A673 (cell line): ENCODE measurements at places on chromosomes 3 and 15.

GRCh38 chr15:69414701-69415167 is 585 bp downstream of the KIF23 start:
- DNase-seq: peak; percentile 57

DNA sequence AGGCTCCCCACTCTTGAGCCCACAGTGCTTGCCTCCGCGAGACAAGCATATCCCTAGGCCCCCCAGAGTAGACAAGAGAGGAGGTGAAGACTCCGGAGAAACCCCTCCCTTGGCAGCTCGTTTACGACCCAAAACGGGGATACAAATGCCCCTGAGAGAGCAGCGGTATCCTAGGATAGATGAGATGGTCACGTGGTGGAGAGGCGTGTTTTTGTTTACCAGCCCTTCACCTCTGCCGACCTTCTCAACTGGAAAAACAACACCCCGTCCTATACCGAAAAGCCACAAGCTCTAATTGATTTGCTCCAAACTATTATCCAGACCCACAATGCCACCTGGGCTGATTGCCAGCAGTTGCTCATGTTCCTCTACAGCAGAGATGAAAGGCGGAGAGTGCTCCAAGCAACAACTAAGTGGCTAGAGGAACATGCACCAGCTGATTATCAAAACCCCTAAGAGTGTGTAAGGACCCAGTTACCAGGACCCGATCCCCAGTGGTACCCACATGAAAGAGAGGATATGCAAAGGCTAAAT is 99.5 kb upstream of the OSBPL11 start:
- DNase-seq: no peak

DNA sequence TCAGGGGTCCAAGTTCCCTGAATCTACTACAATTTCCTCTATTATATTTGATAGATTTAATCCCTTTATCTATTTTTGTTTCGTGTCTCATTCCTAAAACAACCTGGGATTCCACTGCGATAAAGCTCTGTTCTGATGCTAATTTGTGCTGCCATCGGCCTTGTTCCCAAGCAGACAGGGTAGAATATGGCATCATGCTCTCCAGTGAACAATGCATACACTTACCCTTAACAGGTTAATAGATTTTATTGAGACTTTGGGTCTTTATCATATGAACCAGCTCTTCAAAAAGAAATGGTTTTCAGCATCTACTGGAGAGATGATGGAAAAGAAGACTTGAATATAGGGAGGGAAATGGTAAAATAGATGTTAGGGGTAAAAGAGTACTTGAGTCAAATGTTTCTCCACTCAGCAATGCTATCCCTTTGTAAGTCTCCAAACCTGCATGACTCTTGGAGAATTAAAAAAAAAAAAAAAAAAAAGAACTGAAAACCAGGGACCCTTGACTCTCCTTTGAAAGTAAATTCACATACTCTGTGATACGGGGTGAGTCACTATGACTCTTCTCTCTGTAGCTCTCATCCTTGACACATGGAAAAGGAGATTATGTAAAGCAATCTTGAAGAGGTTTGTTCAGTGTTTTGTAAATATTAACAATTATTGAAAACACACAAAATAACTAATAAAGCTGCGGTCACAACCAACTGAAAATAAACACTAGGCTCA is 268.8 kb downstream of the ZBTB20 start:
- peak; percentile 24 for DNase-seq

- DNase-seq: no peak
Measured at GRCh38 chr3:141230293-141230692, 1.3 kb upstream of the PXYLP1 start.

DNA sequence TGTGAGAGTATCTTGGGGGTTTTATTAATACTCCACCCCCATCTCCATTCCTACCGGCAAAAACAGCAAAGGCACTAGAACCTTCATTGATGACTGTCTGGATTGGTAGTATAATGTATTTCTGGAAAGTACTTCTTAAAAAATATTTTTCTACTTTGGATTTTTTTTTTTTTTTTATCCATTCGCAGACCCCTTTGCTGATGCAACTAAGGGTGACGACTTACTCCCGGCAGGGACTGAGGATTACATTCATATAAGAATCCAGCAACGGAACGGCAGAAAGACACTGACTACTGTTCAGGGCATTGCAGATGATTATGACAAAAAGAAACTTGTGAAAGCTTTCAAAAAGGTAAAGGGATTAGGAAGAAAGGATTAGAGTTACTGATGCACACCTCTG is 1.2 kb downstream of the EIF1B start:
- DNase-seq: no peak

DNA sequence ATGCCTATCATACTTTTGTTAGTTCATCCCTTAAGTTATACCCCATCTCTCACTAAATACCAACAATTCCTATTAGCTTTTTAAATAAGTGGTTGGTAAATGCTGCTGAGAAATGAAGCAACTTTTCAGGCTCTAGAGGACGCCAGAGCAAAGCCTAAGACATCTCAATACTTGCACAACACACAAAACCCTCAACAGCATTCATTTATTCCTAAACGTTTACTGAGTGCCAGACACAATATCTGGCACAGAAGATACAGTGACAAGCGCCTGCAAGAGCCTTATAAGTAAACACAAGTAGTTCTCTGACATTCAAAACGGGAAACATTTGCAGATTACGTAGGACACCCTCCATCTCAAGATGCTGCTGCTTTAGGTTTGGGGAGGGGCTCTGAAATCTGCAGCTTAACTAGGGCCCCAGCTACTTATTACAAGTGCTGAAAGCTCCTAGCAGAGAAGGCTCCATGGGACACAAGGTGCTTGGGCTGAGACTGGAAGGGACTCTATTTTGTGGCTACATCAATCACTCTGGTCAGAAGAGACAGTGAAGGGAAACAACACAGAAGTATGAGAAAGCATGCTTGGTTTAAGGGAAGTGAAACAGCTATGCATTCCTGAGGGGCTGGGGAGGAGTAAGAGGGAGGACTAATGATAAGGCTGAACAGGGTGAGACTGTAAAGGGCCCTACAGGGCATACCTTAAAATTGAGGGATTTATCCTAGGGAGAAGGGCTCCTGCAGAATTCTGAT is 311.3 kb downstream of the PLCL2 start:
- peak; percentile 10 for DNase-seq

DNA sequence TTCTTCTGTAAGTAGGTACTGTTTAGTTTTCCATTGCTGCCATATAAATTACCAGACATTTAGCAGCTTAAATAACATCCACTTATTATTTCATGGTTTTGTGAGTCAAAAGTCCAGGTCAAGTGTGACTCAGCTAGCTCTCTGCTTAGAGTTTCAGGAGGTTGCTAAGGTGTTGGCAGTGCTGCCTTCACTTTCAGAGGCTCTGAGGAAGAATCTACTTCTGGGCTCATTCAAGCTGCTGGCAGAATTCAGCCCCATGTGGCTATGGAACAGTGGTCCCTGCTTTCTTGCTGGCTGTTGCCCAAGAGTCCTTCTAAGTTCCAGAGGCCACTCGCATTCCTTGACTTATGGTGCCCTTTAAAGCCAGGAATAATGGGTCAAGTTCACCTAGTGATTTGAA is 4.5 kb downstream of the CFAP44 start:
- no peak for DNase-seq

GRCh38 chr3:194582196-194582905 is 50.9 kb downstream of the TMEM44 start:
- DNase-seq: no peak

DNA sequence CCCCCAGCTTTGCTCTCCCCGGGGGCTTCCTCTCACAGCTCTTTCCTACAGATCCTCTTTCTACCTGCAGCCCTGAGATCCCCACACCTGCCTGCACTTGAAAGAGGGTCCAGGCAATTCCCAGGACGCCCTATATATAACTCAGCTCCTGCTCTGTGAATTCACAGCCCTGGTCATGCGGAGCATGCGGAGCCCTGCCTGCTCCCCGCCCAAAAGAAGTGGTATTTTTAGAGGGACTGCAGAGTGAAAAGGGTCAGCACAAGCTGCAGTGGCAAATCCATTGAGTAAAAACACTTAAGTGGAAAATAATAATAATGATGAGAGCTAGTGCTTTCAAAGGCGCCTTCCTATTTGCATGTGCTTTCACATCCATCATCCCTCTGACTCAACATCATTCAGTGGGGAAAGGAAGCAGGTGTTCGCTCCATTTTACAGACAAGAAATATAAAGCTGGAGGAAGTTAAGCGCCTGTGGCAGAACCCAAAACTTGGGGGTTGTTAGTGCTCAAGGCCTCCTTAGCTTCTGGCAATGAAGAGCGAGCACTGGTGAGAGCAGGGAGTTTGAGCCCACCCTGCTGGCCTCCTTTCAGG is 76.3 kb upstream of the LIPC start:
- no peak for DNase-seq

- DNase-seq: no peak
Measured at GRCh38 chr3:42706721-42707619, 4.4 kb upstream of the HHATL start.

DNA sequence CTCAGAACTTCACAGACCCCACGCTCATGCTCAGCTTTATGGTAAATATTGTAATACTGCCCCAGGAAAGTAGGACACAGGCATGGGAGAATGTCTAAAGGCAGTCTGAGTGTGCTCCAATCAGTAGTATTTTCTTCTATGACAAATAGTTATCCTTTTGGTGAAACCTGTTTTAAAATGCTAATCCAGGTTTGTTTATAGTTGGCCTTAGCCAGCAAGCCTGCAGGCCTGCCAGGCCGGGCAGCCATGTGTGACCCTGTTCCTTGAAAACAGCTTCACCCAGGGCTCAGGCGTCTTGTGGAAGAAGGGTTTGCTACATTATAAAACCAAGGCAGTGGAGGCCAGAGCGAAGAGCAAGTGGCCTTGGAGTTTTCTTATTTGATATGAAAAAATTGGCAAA is 104.7 kb downstream of the SEMA6D start:
- DNase-seq: no peak

DNA sequence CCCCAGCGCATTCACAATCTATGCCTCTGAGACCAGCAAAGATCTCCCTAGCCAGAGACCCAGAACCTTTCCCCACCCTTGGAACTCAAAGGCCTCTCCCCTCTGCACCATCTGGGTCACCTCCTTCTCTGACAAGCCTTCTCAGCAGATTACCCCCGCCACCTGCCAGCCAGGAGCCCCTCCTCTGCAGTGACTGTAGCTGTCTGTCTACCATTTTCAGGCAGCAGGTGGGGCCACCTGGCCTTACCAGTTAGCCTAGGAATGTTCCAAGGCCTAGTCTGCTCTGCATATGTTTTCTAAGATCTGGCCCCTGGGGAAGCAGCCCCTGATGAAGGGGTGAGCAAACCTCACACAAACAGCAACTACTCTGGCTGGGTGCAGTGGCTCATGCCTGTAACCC is 2.4 kb downstream of the MYLK start:
- DNase-seq: no peak

DNA sequence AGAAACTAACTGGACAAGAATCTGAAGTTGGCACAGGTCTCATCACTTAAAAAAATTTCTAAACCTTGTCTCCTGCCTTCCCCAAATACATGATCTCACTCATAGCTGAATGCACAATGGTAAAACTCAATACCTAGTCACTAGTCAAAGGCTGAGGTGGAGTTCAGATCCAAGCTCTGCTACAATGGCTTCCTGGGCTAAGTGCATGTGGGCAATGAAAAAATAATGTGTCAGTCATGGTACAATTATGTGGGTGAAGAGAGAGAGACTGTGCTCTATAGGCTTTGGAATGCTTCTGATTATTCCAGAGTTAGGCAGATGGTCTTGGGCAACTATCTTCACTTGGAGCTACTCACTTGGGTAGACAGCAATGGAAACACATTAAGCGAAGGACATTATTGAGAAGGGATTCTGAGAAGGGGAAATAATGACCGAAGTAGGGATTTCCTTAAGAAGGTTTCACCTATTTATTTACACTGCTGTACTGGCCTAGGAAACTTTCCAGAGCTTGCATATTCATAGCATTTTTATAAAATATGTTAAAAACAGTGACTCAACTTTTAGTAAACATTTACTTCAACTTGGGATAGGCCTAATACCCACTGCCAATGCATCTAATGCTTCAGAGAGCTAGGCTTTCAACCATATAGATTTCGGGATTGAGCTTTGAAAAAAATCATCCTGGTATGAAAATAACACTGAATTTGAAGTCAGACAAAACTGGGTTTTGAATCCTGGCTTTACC is 58.7 kb upstream of the PLXND1 start:
- DNase-seq: peak; percentile 58

GRCh38 chr3:120469882-120470301 is 19.1 kb upstream of the FSTL1 start:
- peak; percentile 19 for DNase-seq

DNA sequence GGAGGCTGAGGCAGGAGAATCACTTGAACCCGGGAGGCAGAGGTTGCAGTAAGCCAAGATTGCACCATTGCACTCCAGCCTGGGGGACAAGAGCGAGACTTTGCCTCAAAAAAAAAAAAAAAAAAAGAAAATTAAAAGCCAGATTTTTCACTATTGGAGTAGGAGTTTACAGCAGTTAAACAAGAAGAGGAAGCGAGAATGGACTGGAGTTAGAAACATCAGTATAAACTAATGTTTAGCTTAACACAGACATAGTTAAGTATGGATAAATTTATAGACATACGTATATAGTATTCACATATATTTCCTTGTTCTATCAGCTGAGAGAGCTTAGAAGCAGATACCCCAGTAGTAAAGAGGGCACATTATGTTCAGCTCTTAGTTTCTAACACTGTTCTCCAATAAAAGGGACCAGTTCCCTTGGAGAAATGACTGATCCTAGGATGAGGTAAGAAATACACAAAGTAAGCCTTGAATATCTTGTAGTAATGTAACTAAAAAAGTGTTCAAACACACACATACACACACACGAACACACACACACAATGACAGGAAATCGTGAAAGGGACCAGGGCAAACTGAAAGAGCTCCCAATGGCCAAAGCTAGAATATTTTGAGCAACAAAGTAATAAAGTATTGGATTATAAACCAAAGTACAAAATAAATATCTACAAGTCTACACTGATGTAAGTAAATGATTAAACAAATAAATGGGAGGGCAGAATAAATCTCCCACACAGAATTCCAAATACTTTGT is 25.1 kb downstream of the PIK3CB start:
- DNase-seq: no peak

- peak; percentile 53 for DNase-seq
Measured at GRCh38 chr3:195697582-195698324, 23.0 kb upstream of the MUC20 start.

GRCh38 chr15:31385736-31386135 is 59.1 kb downstream of the KLF13 start:
- no peak for DNase-seq

- DNase-seq: no peak
Measured at GRCh38 chr3:118536764-118537163, 497.9 kb downstream of the IGSF11 start.
